ENCODE measurements at places on chromosomes 2 and 18.

DNA sequence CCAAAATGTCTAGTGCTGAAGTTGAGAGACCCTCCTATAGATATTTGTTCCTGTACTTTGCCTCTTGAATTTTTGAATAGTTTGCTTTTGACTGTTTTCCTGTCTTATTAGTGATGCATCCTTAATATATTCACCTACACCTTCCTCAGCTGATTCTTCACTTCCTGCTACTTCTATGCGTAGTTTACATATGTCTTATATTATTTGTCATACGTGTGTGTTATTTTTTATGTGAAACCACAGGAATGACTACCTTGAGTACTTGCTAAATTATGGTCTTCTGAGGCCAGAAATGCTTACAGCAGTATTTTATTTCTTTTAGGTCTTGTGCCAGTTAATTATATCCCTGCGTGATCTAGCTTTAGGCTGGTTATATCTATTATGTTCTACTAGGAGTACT is 9.9 kb downstream of the UBE2E3 start:
- no peak for DNase-seq

DNA sequence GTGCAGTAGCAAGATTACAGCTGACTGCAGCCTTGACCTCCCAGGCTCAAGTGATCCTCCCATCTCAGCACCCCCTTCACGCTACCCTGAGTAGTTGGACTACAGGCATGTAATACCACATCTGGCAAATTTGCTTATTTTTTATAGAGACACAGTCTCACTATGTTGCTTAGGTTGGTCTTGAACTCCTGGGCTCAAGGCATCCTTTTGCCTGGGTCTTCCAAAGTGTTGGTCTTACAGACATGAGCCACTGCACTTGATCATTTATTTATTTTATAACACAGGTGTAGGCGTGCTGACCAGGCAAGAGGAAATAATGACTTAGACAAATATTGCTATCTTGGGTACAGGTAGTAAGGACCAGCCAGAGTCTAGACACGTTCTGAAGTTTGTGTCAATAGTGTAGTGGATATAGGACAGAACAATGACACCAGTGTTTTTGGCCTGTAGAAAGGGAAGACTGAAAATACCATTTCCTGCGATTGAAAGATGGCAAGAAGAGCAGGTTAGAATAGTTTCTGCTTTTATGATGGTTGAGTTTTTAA is 71.0 kb upstream of the THUMPD2 start:
- DNase-seq = no peak

DNA sequence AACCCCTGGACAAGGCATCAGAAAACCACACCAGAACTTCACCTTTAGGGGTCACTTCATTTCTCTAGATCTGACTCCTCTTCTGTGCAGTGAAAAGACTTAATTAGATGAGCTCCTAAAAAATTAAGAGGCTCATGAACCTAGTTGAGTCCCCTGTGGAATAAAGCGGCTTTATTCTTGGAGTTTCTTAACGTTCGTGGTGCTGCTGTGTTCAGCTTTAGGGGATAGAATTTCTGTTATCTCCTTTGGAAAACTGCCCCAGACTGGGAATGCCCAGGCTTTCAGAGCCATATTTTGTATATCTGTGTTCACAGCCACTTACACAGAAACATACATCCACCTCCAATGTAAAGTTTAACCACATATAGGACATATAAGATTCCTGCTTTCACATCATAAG is 165.8 kb downstream of the ANTXR1 start:
- no peak for DNase-seq

- DNase-seq = no peak
Measured at GRCh38 chr2:17965196-17965595, 86.7 kb downstream of the KCNS3 start.

GRCh38 chr2:71680925-71681324 is 227.6 kb downstream of the DYSF start:
- DNase-seq = no peak

- DNase-seq = no peak
Measured at GRCh38 chr2:241391892-241392665, 36.0 kb downstream of the FARP2 start.

- no peak for DNase-seq
Measured at GRCh38 chr2:8850845-8851487, 13.6 kb upstream of the KIDINS220 start.

DNA sequence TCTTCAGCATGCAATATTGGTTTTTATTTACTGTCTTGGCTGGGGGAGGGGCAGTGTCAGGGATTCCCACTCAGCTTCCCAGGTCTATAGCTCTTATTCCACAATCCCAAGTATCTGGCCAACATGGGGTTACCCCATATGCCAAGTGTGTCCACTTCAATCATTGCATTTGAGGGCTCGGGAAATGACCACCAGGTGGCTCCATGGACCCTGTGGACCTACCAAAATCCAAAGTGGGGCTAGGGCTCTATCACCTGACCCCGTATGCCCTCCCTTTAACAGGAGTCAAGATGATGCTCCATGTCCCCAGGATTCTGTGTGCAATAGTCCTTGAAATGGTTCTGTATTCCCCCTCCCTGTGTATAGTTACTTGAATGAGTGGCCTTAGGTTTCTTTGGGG is 12.1 kb upstream of the TRAF3IP1 start:
- DNase-seq = no peak

DNA sequence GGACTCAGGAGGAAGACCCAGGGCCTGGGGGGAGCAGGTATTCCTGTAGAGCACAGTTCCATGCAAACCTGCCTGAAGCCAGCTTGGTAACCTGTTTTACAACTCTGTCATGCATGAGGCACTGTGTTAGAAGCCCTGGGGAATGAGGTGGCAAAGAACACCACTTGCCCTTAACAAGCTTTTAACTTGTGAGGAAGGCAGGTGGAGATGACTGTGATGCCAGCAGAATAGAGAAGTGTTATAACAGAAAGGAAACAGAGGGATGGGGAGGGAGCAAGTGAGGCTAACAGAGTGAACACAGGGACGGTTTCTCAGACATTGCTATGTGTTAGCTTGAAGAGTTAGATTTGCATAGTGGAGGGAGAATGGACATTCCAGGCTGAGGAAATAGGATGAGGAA is 11.5 kb upstream of the IL1A start:
- no peak for DNase-seq

DNA sequence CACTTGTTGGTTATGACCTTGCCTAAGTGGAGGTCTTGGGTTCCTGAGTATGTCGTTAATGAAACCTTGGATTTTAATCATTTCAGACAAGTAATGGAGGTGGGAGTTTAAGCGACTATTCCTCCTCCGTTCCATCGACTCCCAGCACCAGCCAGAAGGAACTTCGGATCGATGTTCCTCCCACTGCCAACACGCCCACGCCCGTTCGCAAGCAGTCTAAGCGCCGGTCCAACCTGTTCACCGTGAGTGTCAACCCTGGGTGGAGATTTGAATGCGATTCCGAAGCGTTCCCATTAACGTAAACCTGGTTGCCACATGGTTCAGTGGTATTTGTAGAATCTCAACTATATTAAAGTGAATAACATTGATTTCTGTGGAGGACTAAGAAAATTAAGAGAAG is 305.4 kb downstream of the AGAP1 start:
- DNase-seq = no peak

DNA sequence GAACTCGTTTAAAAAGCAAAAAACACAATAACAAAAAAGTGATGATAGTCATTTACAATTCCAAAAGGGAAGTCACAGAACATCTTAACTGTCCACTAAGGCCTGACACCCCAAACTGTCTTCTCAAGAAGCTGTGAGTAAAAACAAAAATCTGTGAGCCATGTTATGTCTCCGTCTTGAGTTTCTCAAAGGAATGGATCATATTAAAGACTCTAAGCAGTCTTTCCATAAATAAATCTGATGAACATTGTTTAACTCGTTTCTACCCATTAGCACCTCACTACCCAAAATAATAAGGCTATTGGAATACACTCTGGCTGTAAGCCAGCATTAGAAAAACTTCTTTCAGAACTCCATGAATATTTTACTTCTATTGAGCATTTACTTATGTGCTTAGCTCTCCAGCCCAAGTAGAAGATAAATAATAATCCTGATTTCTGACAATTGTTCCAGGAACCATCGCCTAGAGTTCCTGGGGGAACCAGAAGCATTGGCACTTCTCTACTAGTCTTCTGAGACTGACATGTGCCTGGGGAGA is 396.0 kb downstream of the STK39 start:
- DNase-seq = no peak

- DNase-seq = no peak
Measured at GRCh38 chr2:205408696-205409095, 273.6 kb upstream of the NRP2 start.

DNA sequence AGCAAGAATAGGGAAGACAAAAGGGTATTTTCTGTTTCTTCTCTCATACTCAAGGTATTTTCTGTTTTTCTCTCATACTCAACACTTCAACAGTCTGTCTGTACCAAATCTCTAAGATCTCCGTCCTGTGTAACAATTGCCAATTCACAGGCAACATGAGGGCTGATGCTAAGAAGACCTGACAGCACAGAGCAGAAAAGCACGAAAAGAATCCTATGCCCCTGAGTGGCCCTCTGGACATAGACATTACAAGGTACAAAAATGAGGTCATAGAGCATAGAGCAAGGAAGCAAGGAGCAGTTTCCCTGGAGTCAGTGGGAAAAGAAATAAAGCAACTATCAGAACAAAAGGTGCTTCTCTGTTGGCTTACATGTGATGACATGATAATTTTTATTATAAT is 1612.6 kb upstream of the CELF4 start:
- no peak for DNase-seq

DNA sequence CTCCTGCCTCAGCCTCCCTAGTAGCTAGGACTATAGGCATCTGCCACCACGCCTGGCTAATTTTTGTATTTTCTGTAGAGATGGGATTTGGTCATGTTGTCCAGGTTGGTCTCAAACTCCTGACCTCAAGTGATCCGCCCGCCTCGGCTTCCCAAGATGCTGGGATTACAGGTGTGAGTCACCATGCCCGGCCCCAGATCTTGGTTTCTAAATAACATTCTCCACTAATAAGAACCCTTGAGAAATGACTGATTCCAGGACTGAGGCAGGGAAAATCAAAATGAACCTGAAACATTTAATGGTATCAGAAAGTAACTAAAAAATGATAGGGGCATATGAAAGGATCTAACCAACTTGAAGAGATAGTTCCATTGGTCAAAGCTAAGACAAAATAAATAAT is 34.0 kb downstream of the BMPR2 start:
- no peak for DNase-seq

- no peak for DNase-seq
Measured at GRCh38 chr2:15645720-15646385, 54.2 kb downstream of the DDX1 start.

- DNase-seq = no peak
Measured at GRCh38 chr2:104851291-104852089, 2.4 kb upstream of the POU3F3 start.

DNA sequence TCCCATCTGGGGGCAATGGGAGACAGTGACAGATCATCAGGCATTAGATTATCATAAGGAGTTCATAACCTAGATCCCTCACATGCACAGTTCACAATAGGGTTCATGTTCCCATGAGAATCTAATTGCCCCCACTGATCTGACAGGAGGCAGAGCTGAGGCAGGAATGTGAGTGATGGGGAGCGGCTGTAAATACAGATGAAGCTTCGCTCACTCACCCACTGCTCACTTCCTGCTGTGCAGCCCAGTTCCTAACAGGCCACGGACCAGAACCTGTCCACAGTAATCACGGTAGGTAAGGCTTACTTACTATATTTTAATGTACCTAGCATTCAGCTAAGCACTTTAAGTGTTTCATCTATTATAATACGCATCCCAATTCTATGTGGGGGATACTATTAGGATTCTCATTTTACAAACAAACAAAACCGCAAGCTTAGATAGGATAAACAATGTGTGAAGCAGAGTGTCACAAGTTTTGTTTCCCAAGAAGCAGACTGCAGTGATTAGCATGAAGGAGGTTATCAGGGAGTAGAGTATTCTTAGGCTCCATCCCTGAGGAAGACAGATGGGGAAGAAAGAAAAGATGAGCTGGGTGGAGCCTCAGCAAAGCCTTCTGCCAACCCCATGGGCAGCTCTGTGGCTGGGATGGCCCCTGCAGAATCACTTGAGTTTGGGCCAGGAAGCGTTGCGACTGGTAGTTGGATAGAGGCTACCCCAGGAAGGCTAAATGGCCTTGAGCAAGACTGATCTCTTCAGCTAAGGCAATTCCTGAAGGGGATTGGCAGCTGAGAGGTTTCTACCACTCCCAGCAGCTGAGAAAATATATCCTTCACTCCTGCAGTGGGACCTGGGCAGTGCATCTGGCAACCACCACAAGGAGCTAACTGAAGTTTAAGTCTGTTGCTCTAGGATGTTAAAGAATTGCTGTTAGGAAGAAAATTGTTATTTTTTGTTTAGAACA is 133.1 kb downstream of the MREG start:
- no peak for DNase-seq

DNA sequence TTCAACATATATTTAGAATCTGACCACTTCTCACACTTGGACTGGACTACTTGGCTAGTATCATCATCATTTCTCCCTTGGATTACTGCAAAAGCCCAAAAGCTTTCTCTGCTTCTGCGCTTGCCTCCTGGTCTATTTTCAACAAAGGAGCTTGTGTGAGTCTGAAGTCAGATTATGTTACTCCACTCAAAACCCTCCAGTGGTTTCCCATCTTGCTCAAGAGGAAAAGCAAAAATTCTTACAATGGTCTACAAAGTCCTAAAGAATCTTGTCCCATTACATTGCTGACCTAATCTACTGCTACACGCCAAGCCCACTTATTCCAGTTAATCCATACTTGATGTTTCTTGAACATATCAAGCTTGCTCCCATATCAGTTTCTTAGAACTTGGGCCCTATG is 9.6 kb downstream of the PREPL start:
- DNase-seq = no peak

DNA sequence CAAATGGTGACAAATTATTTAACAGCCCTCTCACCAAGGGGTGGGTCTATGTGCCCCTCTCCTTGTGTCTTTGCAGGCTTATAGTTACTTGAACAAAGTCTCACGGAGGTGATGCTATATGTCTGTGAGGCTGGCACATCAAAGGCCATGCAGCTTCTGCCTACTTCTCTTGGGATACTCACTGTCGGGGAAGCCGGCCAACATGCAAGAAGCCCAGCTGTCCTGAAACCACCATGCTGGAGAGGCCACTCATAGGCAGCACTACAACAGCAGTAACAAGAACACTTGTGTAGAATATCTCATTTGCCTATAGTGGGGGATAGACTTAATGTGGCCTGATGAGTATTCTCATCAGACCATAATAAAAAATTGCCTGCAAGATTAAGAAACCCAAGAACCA is 233.7 kb upstream of the NCKAP5 start:
- no peak for DNase-seq

DNA sequence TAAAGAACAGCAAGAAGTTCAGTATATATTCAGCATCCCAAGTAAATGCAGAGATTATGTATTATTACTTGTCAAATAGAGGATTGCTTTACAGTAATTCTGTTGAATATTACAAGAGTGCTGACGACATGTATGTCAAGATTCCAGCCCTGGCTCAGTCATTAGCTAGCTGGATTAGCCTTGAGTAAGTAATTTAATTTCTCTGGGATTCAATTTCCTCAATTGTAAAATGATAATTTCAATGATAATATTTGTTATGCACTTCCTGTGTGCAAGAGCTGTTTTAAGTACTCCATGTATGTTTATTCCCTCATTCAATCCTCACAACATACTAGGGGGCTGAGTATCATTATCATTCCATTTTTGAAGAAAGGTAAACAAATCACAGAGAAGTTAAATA is 44.0 kb downstream of the TCF4 start:
- no peak for DNase-seq

GRCh38 chr18:62287781-62288664 is 37.1 kb upstream of the TNFRSF11A start:
- no peak for DNase-seq
